ENCODE measurements at places on chromosomes 5 and 9.

- no peak overlapping the region for H3K27ac ChIP-seq
- no peaks in the 10 kb centered on the region for H3K36me3 ChIP-seq
- peaks cover 15% of the 10 kb centered on the region for H3K4me1 ChIP-seq
- no peak for DNase-seq
- H3K27me3 ChIP-seq, result no peaks in the 10 kb centered on the region
These were observed 4.9 kb upstream of the RAPGEF1 start for GRCh38 chr9:131744720-131745201.

DNA sequence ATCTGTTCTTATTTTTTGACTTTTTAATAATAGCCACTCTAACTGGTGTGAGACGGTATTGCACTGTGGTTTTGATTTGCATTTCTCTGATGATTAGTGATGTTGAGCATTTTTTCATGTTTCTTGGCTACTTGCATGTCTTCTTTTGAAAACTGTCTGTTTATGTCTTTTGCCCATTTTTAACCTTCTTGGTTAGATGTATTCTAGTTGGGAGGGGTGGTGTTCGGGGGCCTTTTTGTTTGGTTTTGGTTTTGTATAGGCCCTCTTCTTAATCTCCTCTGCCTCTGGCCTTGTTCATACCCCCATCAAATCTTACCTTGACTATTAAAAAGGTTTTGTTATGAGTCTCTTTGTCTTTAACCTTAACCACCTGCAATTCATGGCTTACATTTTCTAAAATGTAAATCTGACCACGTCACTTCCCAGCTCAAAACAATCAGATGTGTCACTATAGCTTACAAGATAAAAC, 107.8 kb upstream of the NR4A3 start:
- no peak for DNase-seq
- H3K27ac ChIP-seq, result no peak overlapping the region
- no peak overlapping the region for H3K4me3 ChIP-seq
- no peaks in the 10 kb centered on the region for H3K4me1 ChIP-seq
- no peaks in the 10 kb centered on the region for H3K27me3 ChIP-seq

DNA sequence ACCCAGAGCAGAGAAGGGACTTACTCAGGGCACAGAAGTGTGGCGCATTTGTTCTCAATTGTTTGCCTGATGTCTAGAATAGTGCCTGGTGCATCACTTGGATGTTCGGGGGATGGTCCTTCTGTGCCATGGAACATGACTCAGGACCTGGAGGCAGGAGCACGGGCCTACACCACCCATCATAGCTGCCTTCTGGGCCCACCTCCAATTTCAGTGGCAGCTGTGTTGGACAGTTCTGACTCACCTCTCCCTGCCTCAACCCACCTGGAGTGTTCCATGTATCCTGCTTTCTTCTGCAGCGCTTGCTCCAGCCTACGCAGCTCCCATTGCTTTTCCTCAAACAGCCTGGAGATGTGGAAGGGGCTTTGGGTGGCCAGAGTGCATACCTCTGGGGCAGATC, 12.5 kb upstream of the CXCL14 start:
- H3K4me3 ChIP-seq, result no peak overlapping the region
- no peaks in the 10 kb centered on the region for H3K36me3 ChIP-seq
- H3K27ac ChIP-seq, result no peak overlapping the region
- no peaks in the 10 kb centered on the region for H3K4me1 ChIP-seq
- DNase-seq, result no peak

DNA sequence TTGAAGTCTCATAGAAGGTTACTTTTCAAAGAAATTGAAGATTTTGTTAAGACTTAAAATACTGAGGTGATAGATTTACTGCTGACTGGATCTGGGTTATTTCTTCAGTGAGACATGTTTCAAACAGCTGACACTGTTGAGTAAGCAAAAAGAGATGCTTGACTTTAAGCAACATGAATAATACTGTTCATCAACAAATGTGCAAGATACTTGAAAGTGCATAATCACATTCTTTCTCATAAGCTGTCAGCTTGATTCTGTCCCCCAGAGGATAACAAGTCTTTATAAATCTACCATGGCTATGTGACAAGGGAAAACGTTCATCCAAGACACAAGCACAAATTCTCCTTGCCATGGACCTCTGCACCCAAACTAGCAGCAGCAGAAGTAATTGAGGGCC, 260.1 kb upstream of the CDH18 start:
- no peak overlapping the region for H3K27ac ChIP-seq
- no peaks in the 10 kb centered on the region for H3K36me3 ChIP-seq
- no peaks in the 10 kb centered on the region for H3K4me1 ChIP-seq
- no peaks in the 10 kb centered on the region for H3K27me3 ChIP-seq
- H3K4me3 ChIP-seq, result no peak overlapping the region

DNA sequence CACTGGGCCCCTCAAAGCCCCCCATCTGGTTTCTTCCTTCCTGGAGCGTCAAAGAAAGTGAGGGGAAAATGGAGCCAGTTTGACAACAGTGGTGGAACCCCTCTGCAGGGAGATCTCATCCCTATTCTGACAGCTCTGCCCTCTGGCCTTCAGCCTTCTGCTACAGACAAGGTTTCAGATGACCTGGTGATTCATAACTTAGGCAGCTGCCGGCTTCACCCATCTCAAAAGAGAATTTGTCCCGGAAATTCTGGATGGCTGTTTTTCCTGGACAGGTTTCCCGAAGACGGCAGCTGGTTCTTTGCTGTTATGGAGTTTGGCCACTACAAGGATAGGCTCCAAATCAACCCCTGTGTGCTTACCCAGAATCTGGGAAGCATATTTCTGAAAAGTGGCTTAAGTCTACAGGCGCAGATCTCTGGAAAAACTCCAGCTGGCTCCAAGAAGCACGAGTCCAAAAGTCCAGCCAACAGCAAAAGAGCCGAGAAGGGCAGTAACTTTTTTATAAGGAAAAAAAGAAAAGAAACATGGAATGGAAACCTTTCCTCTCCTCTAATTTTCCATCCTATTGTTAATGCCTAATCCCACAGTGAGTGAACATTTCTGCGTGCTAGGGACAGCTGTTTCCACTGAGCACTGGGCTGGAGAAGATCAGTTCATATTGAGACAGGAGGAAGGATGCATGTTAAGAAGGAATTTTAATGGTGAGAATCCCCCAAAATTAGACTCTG, 54.5 kb downstream of the ZNF366 start:
- peaks cover 85% of the 10 kb centered on the region for H3K4me1 ChIP-seq
- no peak overlapping the region for H3K4me3 ChIP-seq
- H3K27ac ChIP-seq, result peak overlapping the region; percentile 90
- DNase-seq, result peak; percentile 87

GRCh38 chr9:110308633-110309038, 29.0 kb downstream of the TXNDC8 start:
- no peak for DNase-seq
- no peaks in the 10 kb centered on the region for H3K27me3 ChIP-seq
- H3K4me1 ChIP-seq, result no peaks in the 10 kb centered on the region
- H3K36me3 ChIP-seq, result no peaks in the 10 kb centered on the region
- no peak overlapping the region for H3K4me3 ChIP-seq
- no peak overlapping the region for H3K27ac ChIP-seq

GRCh38 chr5:54667136-54667535, 149.6 kb downstream of the SNX18 start:
- H3K36me3 ChIP-seq, result no peaks in the 10 kb centered on the region
- H3K27ac ChIP-seq, result no peak overlapping the region
- no peak overlapping the region for H3K4me3 ChIP-seq
- DNase-seq, result no peak

DNA sequence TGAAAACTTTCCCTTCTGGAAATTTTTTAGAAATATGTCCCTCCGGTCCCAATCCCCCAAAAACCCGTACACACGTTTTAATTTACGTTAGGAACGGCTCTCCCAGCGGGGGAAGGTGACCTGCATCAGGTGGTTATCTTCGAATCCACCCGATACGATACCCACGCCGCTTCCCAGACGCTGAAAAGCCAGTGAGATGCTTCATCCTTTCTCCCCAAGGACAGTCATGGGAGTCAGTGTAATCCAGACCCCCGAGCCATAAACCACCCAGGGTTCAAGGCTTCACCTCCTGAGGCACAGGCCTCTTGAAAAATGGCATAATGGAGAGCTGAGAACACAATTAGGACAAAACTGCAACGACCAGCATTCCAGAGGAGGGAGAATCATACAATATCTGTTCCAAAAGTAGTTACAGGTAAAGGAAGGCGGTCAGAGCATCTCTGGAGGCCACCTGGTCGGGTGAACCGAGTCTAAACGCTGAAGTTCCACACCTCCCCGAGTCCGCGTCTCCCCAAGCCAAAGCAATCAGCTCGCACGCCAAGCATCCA, 857 bp downstream of the FAM169A start:
- peaks cover 6% of the 10 kb centered on the region for H3K4me1 ChIP-seq
- H3K4me3 ChIP-seq, result peak overlapping the region; percentile 54
- H3K27ac ChIP-seq, result no peak overlapping the region
- H3K27me3 ChIP-seq, result peaks cover 46% of the 10 kb centered on the region
- DNase-seq, result no peak

DNA sequence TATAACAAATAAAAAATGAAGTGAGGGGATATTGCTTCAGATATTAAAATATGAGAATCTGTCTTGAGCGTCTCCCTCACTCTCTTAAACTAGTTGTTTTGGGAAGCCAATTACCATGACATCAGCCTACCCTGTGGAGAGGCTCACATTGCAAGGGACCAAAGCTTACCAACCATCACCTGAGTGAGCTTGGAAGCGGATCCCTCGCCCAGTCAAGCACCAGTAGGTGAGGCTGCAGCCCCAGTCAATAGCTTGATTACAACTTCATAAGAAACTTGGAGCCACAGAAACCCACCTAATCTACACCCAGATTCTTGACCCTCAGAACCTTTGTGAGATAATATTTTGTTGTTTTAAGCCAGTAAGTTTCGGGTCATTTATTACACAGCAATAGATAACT, 206.2 kb downstream of the CEMIP2 start:
- H3K27ac ChIP-seq, result no peak overlapping the region
- H3K36me3 ChIP-seq, result no peaks in the 10 kb centered on the region
- no peaks in the 10 kb centered on the region for H3K27me3 ChIP-seq
- H3K4me3 ChIP-seq, result no peak overlapping the region
- DNase-seq, result no peak
